A172 (cell line): ENCODE measurements at places on chromosomes 5 and 9. TPM values are rescaled to one million over a fixed set of nuclear protein-coding genes. Genes with fewer than 3 reads are reported as not detected.

GRCh38 chr9:7368410-7369292 is 430.9 kb downstream of the DMAC1 start:
- DNase-seq = no peak

DNA sequence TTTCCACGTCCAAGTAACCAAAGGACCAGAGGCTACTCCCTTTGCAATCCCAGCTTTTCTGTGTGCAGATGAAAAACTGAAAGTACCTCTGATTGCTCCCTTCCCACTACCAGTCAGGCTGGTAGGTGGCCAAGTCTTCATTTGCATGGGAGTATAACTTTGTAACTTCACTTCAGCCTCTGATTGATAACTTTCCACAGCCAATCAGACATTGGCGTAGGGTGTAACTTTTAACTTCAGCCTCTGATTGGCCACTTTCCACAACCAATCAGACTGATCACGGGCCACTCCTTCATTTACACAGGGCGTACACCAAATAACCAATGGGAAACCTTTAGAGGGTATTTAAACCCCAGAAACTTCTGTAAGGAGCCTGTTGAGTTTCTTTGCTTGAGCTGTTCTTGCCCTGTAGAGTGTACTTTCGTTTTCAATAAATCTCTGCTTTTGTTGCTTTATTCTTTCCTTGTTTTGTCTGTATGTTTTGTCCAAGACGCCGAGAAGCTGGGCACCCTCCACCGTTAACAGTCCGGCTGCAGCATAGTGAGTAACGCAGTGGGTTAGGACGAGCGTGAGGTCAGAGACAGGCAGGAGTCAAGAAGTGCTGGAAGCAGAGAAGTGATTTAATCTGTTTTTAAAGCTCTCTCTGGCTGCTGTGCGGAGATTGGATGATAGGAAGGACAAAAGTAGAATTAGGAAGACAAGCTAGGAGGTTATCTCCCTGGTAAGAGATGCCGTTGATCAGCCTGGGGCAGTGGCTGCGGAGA is 3.5 kb upstream of the EXOSC2 start:
- DNase-seq = peak; percentile 95

DNA sequence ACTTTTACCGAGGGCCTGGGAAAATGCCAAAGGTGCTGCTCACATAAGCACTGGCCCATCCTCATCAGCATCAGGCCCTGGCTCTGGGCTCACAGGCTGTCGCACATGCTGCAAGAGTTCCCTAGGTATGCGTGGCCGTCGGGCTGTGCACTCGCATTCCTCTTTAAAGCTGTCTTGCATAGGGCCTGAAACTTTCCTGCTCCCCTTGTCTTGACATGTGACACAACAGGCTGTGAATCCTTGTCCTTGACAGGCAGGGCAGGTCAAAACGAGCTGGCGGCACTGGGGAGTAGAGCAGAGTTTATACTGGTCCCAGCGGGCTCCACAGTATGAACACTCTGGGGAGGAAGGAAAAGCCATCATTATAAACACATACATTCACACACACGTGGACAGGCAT is 30.7 kb downstream of the TSTD2 start:
- no peak for DNase-seq

DNA sequence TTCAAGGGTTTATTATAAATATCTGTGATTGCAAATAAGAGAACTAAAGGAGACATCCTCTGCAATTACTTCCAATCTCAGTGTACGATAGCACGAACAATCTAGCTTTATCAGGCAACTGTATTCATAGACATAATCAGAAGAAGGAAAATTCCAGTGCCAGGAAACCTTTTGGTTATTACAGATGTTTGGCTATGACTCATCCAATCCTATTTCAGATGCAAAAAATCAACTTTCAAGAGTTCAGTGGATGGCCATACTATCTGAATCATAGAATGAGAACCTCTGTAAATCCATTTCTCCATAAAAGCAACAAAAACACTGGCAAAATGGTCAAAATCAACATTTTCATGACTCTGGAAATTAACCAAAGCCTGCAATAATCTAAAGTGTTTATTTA is 37.9 kb downstream of the GAS1 start:
- no peak for DNase-seq

DNA sequence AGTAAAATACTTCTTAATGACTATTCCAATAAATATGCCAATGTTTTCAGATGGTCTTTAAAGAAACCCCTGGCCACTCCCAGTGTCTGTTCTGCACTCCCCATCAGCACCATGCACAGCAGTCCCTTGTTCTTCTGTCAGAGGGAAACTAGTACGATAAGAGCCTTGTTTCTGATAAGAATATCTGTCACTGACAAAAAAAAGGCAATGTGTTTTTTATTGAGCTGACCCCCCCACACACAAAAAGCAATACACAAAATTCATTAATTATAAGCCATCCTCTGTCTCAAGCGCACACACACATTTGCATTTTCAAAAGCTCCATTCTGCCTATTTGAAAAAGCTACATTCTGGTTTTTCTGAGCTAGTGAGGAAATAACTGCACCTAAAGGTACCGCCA is 119.1 kb downstream of the ENC1 start:
- DNase-seq = no peak

GRCh38 chr5:159734366-159734765 is 181.9 kb upstream of the ADRA1B start:
- DNase-seq = no peak

DNA sequence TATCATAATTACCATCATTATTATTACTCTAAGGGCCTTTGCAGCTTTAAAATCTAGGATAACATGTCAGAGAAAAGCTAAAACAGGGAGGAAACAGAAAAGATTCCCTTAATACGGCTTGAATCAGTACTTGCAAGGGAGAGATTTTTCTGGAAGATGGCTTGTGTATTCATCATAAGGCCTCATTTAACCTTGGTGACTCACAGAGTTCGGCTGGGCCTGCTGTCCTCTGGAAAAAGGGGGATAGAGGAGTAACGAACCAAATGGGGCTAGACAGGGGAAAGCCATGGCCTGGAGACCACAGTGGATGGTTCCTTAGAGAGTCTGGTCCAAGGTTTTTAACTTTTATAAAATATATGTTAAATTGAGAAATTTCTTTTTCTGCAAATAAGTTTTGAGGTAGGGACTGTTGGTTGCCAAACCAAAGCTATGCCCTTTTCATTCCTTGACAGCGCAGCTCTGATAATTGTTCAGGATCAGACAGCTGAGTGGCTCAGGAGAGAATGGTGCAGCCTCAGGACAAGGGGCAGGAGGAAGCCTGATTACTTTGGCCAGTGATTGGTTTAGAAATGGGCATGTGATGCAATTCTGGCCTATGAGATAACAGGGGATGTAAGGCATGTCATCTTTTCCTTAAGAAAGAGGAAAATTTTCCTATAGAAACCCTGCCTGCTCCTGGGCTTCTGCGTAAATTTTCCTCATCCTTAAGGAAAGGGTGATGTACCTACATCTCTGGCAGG is 25.6 kb upstream of the GSN start:
- DNase-seq = no peak

- DNase-seq = peak; percentile 30
These were observed 283.3 kb downstream of the TMEM167A start for GRCh38 chr5:82793808-82794419.

GRCh38 chr5:174084691-174085154 is 39.2 kb downstream of the NSG2 start:
- DNase-seq = peak; percentile 29

DNA sequence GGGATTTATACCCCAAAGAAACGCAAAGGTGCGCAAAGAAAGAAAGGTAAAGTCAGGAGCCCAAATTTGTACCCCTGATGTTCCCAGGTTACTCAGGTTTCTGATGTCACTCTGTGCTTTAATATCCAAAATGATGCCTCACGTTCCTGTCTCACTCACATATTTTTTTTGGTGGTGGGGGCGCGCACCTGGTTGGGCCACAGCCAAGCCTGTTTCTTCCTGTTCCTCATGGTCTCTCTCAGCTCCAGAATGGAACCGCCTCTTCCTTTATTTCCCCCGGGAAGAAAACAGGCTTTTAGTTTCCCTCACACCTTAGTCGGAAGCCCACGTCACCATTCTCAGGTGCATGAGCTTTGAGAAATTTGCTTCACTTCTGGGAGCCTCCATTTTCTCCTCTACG is 118.3 kb upstream of the BOD1 start:
- no peak for DNase-seq

GRCh38 chr5:175590471-175590881 is 67.4 kb upstream of the HRH2 start:
- peak; percentile 96 for DNase-seq

- peak; percentile 79 for DNase-seq
These were observed at the start of gene PCDHAC2 for GRCh38 chr5:140966293-140967225. Gene PCDHAC2, plus strand, starts transcription at chr5:140966476. Its CDS starts 291 bp downstream, at chr5:140966767.

DNA sequence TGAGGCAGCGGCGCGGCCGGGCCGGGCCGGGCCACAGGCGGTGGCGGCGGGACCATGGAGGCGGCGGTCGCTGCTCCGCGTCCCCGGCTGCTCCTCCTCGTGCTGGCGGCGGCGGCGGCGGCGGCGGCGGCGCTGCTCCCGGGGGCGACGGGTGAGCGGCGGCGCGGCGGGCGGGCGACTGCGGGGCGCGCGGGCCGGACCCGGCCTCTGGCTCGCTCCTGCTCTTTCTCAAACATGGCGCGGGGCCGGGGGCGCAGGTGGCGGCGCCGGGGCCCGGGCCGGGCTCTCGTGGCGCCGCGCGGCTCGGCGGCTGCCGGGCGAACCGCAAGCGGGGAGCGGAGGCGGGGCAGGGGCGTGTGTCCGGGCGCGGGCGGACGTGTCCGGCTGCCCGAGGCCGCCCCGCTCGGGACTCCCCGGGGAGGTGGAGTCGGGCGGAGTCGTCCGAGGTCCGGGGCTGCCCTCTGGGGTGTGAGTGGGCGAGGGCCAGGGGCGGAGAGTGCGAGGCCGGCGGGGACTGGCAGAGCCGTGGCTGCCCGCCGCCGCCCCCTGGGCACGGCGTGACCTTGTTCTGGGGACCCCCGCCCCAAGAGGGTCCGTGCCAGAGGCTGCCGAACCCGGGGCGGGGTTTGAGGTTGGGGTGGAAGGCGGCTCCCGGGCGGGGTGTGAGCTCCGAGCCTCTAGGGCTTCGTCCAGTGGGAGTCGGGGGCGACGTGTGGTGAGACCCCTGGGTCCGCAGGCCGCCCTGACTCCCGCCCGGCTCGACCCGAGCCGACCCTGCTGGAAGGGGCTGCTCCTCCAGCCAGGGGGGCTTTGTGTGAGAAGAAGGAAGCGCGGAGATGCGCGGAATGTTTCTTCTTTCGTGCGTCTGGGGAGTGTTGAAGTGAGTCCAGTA is 485 bp downstream of the TGFBR1 start:
- DNase-seq = peak; percentile 47

- no peak for DNase-seq
These were observed 114.1 kb downstream of the JAKMIP2 start for GRCh38 chr5:147668385-147668784.

- no peak for DNase-seq
These were observed 101.6 kb downstream of the CRB2 start for GRCh38 chr9:123457583-123457982.

The ANKRD18A gene
- 0.10 TPM in 1 of 2 replicates, not detected in the other for total RNA-seq

The PARP8 gene
- 0.28 and 0.74 TPM in 2 replicates for total RNA-seq

The BTNL3 gene
- total RNA-seq = not detected in 2 replicates

The SLC6A19 gene
- total RNA-seq = not detected in 2 replicates

The PCDHB12 gene
- total RNA-seq = 0.69 and 2.5 TPM in 2 replicates

The ENTREP1 gene
- total RNA-seq = 0.78 and 1.7 TPM in 2 replicates

The ZFP62 gene
- total RNA-seq = 30.8 and 38.2 TPM in 2 replicates
